ENCODE measurements at places on chromosomes 7 and 10.

GRCh38 chr10:8404721-8405120 is 350.2 kb downstream of the GATA3 start:
- DNase-seq: no peak

GRCh38 chr10:78401624-78402367 is 368.1 kb downstream of the RPS24 start:
- no peak for DNase-seq

DNA sequence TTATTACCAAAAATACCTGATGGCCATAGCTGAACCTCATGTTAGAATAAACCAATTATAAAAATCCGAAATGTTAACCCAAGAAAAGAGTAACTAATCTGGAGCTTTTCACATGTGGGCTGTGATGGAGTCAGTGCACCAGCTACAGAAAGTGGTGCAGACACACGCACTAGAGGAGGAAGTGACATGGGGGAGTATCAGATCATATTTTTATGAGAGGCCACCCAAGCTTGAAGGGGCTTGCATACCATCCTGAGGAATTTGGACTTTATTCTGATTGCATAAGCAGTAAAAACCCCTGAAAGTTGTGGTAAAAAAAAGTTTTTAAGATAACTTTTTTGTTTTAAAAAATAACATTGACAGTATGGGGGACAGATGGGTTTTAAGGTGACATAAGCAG is 1148.5 kb upstream of the CELF2 start:
- no peak for DNase-seq

DNA sequence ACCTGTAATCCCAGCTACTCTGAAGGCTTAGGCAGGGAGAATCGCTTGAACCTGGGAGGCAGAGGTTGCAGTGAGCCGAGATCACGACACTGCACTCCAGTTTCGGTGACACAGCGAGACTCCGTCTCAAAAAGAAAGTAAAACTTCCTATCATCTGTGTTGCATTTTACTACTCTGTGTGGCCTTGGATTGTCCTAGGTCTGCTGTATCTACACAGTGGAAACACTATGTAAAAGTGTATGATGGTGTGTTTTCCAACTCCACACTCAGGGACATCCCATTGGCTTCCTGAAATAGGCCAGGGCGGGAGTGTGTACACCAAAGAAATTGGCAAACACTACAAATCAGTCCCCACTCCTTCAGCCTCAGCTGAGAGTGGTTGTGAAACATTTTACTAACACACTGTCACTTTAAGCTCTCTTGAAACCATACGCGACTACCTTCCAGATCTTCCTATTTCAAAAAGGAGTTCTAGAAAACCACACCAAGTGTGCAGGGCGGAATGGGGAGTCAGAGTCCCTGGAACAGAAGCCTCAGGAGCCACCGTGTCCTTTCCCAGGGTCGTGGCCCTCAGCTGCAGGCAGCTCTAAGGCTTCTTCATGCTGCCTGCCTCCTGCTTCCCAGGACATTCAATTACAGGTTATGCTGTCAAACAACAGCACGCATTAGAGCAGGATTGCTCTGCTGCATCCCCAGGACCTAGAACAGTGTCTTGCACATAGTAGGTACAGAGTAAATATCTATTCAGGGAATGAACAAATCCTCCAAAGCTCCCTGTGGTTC is 275.4 kb downstream of the PARD3 start:
- no peak for DNase-seq

DNA sequence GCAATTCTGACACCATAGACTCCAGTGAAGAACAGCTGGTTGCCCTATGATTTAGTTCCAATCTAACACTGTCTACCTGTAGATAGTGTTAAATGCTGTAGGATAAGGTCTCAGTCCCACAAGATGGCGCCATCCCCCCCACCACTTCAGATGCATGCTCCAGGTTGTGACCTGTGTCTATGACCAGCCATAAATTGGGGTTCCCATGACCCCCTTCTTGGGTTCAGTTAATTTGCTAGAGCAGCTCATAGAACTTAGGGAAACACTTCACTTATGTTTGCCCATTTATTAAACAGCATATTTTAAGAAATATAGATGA is 13.1 kb downstream of the CCSER2 start:
- no peak for DNase-seq

- no peak for DNase-seq
These were observed 32.9 kb upstream of the PRKAR1B start for GRCh38 chr7:760006-760405.

- no peak for DNase-seq
These were observed 97.1 kb downstream of the TCF7L2 start for GRCh38 chr10:113047151-113047550.

- DNase-seq: no peak
These were observed 200.1 kb upstream of the MEOX2 start for GRCh38 chr7:15886626-15887025.

DNA sequence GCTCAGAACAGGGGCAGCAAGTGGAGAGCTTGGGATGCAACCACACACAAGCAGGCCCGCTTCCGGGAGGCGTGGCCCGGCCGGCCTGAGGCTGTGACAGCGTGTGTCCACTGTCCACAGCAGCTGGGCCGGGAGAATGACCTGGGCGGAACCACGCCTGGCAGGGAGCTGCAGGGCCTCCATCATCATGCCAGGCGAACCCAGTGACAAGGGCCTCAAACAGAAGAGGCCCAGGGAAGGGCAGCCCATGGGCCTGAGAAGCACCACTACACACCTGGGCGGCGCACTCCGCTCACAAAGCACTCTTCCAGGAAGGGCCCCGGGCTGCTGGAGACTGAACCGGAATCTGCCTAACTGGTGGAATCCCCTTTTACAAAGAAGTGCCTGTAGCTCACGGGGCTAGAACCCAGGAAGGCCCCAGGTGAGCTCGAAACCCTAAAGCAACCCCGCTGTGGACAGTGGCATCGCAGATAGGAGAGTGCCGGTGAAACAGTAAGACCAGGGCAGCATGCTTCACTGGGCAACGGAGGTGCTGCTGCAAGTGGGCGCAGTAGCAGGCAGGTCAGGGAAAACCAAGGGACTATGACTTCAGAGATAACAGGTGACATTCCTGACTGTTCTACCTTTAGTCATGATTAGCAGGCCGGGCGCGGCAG is 66.0 kb downstream of the MAD1L1 start:
- DNase-seq: no peak

GRCh38 chr10:55793024-55793423 is 568.0 kb downstream of the ZWINT start:
- no peak for DNase-seq

- DNase-seq: no peak
These were observed 82.9 kb downstream of the CADPS2 start for GRCh38 chr7:122803323-122803722.

DNA sequence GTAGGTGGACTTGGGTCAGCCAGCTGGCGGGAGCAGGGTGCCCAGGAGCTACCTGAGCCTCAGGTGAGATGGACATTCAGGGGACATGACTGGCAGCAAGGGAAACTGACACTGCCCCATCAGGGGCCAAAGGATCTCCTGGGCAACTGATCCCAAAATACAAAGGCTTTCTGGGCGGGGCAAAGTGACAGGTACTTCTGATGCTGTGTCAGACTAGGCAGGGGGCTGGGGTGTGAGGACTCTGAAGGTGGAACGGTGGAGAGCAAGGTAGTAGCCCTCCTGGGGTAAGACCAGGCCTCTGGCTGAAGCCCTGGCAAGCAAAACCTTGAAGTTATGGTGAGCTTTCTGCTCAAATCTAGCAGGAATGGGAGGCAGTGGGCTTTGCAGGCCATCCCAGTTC is 4.4 kb downstream of the OPN4 start:
- no peak for DNase-seq

DNA sequence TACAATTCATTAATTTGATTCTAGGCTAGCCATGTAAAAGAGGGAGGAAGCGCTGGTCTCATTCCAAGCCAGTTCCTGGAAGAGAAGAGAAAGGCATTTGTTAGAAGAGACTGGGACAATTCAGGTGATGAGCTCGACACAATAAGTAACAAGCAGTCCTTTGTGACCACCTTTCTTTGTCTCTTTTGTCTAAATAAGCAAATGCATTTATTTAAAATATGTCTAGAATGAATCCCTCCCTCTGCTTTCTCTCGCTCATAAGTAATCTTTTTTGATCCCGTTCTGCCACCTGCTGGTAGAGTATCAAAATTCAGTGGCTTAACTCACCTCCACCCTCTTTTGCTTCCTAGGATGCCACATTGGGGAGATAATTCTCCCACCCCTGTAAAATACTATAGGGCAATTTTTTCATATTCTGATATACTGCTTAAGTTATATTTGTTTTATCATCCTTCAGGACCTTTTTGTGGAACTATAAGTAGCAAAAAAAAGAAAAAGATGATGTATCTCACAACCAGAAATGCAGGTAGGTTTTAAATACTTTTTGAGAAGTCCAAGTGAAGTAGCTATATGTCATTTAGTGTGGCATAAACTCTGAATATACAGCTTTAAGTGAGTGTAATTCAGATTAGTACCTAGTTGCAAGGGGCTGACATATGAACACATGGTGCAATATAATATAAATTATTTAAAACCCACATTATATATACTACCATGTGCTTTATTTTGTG is 91.5 kb downstream of the GSDME start:
- peak; percentile 2 for DNase-seq

GRCh38 chr10:73979809-73980433 is 18.0 kb upstream of the VCL start:
- DNase-seq: no peak

DNA sequence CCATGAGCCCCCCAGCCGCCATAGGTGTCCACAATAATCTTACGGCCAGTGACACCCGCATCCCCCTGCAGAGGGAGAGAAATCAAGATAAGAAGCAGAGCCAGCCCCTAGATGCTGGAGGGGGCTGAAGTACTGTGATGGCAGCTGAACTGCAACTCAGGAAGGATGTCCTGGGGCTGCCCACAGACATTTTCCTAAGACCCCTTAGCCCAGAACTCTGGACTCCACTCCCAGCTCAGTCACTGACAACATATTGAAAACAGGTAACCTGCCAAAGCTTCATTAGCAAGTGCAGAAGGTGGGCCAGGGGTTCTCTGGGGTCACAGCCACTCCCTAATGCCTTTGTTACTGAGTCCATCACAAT is 14.3 kb downstream of the MAT1A start:
- no peak for DNase-seq

- DNase-seq: no peak
These were observed 46.8 kb downstream of the INSYN2A start for GRCh38 chr10:127149501-127150081.

DNA sequence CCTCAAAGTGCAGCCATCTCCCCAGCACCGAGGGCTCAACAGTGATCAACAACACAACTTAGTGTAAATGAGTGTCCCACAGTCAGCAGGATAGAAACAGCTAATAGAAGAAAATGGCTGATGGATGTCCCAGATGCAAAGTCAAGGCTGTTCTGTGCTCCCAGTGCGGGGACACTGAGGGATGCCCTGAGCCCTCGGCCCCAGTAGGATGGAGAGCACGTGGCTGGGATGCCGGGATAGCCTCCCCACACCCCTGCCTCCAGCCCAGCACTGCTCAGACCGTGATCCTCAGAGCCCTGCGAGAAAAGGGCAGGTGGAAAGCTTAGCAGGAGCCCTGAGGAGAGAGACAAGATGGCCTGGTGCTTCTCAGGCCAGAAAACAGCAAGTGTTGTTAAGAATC is 243.9 kb upstream of the TCERG1L start:
- DNase-seq: no peak

DNA sequence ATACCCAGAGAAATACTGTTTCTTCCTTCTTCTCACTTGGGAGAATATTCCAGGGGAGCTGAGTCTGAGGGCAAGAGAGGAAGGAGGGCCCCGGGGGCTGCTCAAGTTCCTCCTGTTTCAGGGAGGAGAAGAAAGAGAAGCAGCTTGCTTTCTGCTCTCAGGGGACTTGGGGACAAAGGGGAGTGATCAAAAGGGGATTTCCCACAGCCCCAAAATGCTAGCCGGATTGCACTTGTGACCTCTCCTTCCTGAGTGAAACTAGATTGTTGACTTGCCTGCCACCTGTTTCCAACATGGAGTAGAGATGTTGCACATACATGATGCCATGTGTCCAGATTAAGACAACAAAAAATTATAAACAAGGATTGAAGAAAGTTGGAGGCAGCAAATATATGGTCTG is 28.7 kb upstream of the PDCD4 start:
- no peak for DNase-seq

DNA sequence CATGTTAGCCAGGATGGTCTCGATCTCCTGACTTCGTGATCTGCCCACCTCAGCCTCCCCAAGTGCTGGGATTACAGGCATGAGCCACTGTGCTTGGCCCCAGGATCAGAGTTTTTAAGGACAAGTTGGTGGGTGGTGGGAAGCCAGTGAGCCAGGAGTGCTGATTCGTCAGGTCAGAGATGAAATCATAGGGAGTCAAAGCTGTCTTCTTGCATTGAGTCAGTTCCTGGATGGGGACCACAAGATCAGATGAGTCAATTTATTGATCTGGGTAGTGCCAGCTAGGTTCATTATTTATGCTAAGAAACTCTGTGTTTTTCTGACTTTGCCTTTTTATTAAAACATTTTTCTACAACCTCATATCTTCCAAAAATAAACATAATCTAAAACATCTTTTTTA is 423.8 kb downstream of the ARL4A start:
- no peak for DNase-seq

DNA sequence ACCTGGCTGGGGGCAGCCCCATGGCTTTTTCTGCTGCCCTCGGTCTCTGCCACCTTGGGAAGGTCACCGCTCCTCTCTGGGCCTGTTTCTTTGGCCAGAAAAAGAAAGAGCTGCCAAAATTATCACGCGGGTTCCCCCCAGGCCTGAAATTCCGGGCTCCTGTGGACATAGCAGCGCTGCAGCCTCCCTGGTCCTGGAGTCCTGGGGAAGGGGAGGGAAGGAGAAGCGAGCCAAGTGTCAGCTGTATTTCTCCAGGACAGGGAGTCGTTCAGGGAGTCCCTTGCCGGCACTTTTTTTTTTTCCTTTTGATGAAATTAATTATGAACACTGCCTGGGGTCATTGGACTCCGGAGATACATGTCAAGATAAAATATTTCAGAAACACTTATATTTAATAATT is 152.3 kb upstream of the GPR26 start:
- no peak for DNase-seq

DNA sequence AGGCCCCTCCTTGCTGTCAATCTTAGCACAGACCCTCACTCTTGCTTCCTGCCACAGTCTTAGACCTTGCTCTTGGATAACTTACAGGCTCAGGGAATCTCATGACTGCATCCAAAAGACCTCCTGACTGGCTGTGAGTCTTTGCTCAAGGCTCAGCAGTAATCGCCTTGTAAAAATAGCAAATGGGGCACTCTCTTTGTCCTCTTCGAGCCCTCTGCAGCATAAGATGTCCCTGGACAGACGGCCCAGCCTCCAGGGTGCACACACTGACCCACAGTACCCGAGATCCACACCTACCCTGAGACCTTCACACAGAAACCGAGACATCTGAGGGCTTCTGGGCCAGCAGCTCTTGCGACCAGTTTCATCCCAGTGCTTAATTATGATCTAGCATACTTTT is 65.9 kb upstream of the DDC start:
- no peak for DNase-seq

DNA sequence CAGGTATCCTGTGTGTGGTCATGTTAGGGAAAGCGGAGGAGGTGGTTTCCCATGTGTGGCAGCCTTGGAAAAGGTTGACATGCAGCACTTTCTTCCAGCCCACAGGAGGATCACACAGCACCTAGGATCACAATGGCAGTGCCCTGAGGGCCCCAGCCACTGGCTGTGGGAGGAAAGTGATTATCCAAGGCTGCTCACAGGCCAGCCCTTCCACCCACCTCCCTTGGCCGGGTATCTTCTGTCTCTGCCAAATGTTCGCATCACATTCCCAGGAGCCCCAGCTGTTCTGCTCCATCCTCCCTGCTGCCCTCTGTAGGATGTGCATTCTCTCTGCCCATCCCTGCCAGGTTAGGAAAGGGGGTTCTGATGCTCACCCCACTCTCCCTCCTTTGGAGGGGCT is 2.5 kb upstream of the MLXIPL start:
- DNase-seq: no peak

Measured in activated T-helper 1 cell treated with anti-CD3 and anti-CD28 coated beads, Interleukin-2, amount 50 U/mL, for 16 hours (primary cell).